CD4-positive, alpha-beta T cell treated with Interleukin-2 at 100 ng/mL for 4 hours (primary cell): ENCODE measurements at places on chromosomes 16 and 17.

DNA sequence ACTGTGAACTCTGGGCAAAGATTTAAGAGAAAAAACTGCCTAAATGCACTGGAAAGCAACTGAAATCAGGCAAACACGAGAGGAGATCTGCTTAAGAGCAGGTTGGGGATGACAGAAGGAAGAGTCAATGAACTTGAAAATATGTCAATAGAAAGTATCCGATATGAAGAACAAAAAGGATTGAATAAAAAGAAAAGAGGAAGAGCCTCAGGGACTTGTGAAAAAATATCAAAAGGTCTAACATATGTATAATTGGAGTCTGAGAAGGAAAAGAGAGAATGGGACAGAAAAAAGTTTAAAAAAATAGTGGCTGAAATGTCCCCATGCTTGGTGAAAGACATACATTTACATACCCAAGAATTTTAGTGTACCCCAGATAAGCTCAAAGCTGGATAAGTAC, 195.5 kb downstream of the COPRS start:
- DNase-seq, result no peak

DNA sequence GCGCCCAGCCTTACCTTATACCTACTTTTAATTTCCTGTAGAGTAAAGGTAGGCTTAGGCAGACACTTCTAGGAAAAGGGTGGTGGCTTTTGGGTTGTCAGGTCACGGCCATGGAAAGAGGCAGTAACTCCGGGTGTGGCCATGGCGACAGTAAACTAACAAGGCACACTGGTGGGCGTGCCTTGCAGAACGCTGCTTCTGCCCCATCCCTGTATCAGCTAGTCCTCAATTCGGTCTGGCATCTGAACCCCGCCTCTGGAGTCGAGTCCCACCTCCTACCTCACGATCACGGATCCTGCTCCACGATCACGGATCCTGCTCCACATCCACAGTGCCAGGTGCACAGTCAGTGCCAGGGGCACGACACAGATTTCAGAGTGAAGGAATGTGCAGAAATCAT, 5.6 kb downstream of the ADCY9 start:
- DNase-seq, result peak; percentile 17

DNA sequence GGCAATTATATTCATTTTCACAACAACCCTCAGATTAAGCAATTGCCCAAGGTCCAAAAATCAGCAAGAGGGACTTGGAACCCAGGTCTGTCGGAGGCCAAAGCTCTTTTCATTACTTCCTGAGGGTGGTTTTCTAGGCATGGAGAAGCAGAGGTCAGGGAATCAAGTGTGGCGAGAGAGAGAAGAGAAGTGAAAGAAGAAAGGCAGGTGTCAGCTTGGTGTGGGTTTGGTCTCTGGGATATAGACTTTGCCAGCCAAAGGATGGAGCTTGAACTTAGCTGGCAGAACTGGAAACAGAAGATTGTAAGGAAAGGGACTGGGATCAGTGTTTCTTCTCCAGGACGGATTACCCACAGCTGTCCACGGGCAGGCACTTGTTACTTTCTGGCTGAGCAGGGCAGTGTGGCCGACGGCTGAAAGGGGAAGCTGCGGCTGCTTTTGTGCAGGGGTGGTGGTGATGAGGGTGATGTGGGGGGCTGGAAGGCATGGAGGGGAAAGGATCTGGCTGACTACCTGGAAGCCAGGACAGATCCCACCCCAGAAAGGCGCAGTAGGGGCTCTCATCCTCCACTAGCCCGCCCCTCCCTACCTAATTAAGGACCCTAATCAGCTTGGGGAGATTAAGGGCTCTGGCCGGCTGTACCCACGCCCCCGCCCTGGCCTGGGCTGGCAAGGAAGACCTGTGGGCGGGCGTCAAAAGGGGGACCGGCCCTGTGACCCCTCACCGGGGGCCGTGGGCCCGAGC, at the start of gene GUCY2D:
GUCY2D (plus strand) TSS at position 640 of the 745 bp plus-strand sequence. CDS start 433 bp downstream, outside the sequence.
- no peak for DNase-seq

DNA sequence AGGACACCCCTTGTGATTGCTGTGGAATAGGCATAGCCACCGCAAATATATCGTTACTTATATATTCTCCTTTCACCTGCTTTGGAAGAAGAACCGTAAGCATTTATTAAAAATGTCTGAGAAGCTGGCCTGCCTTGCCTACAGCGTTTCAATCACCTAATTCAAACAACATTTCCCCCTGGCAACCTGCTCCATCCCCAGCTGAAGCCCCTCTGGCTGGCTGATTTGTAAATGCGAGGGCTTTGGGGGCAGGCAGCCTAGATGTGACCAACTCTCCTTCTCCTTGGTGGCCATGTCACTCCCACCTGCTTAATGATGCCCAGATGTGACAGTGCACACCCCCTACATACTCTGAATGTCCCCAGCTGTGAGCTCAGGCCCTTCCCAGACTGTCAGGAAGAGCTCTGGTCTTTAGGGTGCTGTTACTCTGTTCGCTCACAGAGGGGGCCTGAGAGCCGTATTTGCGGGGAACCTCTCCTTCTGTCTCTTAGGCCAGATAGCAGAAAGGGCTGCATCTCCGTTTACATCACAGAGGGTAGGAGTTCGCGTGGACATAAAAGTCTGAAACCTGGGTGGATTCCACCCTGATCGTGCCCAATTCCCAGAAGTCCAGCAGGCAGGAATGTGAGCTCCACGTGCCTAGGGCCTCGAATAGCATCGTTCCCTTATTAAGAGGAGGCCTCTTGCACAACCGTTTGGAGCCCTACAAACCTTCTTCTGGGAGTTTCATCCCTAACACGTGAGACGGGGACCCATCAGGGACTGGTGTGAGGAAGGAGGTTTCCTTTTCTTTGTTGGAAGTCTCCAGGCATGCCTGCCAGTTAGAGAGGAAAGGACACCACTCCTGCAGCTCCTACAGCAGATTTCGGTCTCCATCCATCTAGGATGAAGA, 2.4 kb upstream of the SDK2 start:
- DNase-seq, result no peak

- DNase-seq, result no peak
Observed at GRCh38 chr17:76586741-76587487, 1.3 kb upstream of the ST6GALNAC2 start.

GRCh38 chr16:74611721-74612120, 4.8 kb upstream of the GLG1 start:
- DNase-seq, result no peak

- DNase-seq, result no peak
Observed at GRCh38 chr17:40813804-40814203, 8.6 kb downstream of the KRT10 start.

GRCh38 chr17:28955408-28955807, 4.1 kb upstream of the PHF12 start:
- no peak for DNase-seq

GRCh38 chr17:70168044-70168976, 1.0 kb upstream of the KCNJ2 start:
- DNase-seq, result no peak

DNA sequence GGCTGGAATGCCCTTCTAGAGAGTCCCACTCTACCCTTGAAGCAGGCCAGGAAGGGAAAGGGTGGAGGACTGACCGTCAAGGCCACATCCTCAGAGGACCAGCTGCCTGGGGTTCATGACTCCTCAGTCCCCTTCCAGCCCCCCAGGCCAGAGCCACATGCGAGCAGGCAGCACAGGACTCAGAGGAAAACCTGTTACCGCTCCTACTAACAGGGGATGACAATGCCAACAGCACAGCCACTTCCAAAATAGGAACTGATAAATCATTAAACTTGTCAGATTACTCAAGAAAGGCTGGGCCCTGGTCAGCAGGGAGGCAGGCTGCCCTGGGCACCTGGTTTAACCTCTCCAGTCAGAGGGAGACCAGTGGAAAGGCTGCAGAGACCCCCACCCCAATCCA, 206.2 kb upstream of the SDK2 start:
- no peak for DNase-seq

DNA sequence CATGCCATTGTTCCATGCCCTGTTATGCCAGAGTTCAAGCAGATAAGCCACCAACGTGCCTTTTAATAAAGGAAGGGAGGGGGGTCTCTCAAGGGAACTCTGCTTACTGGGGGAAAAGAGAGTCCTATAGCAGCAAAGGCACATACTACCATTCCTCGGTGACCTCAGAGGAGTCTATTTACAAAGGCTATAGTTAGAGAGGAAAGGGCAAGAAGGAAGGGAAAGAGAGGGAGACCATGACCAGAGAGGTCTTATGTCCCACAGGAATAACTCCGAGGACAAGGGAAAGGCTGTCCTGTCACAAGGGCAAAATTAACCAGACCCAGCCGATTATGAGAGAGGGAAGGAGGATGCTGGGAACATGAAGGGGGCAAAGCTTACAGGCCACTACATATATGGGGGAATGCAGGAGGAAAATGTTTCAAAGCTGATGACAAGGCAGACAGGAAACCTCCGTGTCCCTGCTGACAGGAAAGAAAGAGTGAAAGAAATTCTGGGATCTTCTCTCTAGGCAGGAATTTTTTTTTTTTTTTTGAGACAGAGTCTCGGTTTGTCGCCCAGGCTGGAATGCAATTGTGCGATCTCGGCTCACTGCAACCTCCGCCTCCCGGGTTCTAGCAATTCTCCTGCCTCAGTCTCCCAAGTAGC, 51.5 kb downstream of the HIC1 start:
- DNase-seq, result no peak

DNA sequence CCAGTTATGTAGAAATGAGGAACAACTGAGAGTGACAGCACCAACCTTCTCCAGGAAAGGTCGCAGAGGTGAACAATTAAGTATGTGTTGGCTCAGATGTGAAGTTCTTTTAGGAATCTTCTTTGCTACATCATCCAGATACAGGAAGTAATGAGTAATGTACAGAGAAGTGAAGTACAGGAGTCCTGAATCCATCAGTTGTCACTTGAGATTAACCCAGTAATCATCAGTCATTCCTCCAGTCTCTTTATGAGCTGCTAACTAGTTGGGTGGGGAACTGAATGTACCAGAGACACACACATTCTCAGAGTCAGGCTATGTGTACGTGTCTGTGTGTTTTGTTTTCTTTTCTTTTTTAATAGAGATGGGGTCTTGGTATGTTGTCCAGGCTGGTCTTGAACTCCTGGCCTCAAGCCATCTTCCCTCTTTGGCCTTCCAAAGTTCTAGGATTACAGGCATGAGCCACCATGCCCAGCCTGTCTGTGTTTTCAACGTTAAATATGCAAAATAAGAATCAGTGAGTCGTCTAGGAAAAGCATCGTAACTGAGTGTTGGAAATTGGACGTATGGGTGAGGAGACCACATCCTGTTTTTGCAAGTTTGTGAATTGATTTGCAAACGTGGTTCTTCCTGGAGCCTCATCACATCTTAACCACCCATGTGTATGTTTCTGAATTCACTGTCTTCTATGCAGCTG, 19.9 kb downstream of the ZNF200 start:
- peak; percentile 52 for DNase-seq

GRCh38 chr17:4942760-4943508, 2.9 kb downstream of the RNF167 start:
- no peak for DNase-seq

GRCh38 chr16:89443727-89444084, 46.7 kb downstream of the ANKRD11 start:
- DNase-seq, result no peak

- peak; percentile 59 for DNase-seq
Observed at GRCh38 chr17:28916302-28916934, 13.5 kb upstream of the DHRS13 start.

GRCh38 chr16:66510711-66511601, 39.0 kb downstream of the TK2 start:
- DNase-seq, result no peak

- no peak for DNase-seq
Observed at GRCh38 chr17:10171581-10171981, 26.8 kb downstream of the GAS7 start.

DNA sequence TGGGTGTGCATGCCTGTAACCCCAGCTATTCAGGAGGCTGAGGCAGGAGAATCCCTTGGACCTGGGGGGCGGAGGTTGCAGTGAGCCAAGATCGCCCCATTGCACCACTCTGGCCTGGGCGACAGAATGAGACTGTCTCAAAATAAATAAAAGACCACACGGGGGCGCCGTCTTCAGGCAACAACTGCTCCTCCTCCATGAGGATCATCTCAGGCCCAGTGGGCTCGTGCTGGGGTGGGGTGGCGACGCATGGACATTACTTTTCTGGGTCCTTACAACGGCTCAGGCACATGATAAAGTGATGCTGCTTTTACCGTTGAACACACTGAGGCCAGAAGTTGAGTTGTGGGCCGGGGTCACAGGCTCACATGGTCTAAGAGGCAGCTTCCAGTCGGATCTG, 56.2 kb downstream of the PRMT7 start:
- peak; percentile 29 for DNase-seq

- no peak for DNase-seq
Observed at GRCh38 chr17:337866-338265, 14.7 kb downstream of the RPH3AL start.

- peak; percentile 60 for DNase-seq
Observed at GRCh38 chr17:58710948-58711552, 18.6 kb downstream of the RAD51C start.

DNA sequence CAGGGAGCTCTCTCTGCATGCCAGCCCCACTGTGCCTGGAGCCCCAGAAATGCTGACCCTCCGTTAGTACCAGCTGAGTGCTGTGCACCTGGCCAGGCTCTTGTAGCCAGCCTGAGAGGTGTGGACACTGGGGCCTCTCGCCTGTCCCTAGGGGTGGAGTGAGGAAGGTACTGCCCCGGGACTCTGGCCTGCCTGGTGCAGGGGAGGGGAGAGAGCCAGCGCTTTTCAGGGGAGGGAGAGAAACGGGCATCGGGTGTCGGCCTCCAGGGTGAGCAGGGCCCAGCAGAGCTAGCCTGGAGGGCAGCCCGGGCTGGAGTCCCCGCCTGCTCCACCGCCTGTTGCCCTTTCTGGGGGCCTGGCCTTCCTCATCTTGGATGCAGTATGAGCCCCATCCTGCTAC, 13.1 kb downstream of the MAP2K3 start:
- no peak for DNase-seq

GRCh38 chr16:87160234-87160636, 157.0 kb downstream of the C16orf95 start:
- DNase-seq, result no peak

DNA sequence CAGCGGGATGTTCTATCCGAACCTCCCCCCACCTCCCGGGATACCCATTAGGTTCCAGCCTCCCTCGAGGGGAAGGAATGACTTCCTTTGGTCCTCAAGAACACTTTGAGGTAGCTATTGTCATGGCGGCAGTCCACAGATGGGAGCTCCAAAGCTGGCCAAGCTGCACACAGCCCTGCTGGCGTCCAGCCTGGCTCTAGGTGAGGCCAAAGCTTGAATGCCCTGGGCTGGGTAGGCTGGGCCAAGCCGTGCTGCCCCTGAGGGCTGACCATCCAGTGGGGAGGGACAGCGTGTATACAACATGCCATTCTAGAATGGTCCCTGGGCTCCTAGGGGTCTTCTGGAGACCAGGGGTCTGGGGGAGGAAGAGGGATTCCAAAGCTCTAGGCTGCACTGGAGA, 43.5 kb downstream of the PEMT start:
- no peak for DNase-seq

GRCh38 chr17:17146786-17147406, 59.2 kb downstream of the PLD6 start:
- peak; percentile 24 for DNase-seq
